Gastroesophageal sphincter (tissue), 4 donors: ENCODE measurements at places on chromosomes 3 and 15. TPM values are rescaled to one million over a fixed set of nuclear protein-coding genes. Genes with fewer than 3 reads are reported as not detected.

GOLGA6L4 gene
- 1.4 TPM for total RNA-seq

ANXA2 gene
- 467 TPM for total RNA-seq

PCOLCE2 gene
- 62.7 TPM for total RNA-seq

SOX14 gene
- not detected for total RNA-seq

CGNL1 gene
- 14.9 TPM for total RNA-seq

SKOR1 gene
- 0.46 TPM for total RNA-seq

PIGZ gene
- 15.3 TPM for total RNA-seq

DNA sequence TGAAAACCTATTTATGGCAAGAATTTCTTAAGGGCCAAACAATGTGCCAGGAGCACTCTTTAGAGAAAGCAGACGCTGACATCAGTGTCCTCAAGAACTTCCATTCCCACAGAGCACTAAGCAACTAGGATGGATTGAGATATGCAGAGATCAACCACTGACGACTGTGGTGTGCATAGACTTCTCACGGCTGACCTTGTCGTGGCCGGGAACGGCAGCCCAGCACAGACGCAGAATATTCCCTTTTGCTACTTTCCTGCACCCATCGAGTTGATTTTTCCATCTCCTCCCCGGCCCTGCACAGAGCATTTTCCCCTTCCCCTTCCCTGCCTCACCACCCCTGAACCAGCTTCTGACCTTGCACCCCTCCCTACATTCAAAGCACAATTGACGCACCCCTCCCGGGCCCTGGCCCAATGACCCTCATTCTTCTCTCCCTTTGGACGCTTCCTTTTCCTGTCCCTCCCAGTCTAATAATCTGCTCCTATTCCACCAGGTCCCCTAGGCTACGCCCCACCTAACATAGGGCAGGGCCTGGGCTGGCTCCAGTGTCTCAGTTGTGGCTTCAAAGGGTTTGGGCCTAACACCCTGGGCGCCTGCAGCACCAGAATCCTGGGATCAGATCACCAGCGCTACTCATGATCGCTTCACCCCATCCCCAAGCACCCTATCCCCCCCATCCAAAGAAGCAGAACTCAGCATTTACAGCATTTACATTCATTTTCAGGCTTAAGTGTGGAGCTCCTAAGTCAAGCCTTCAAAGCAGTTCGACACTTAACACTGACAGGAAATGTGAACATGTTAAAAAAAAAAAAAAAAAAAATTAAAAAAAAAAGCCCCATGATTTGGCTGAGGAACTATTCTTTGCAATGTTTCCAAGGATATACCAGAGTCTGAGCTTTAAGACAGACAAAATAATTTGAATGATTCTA is 151.2 kb downstream of the FOXP1 start:
- no peak overlapping the region for H3K4me3 ChIP-seq
- peak overlapping the region; percentile 48 for H3K27ac ChIP-seq
- H3K36me3 ChIP-seq = no peaks in the 10 kb centered on the region
- H3K27me3 ChIP-seq = no peaks in the 10 kb centered on the region
- H3K4me1 ChIP-seq = peaks cover 71% of the 10 kb centered on the region

GRCh38 chr15:67456677-67457529 is 64.0 kb upstream of the C15orf61 start:
- H3K4me3 ChIP-seq = no peak overlapping the region
- peaks cover 16% of the 10 kb centered on the region for H3K36me3 ChIP-seq
- H3K27ac ChIP-seq = no peak overlapping the region

- no peaks in the 10 kb centered on the region for H3K4me1 ChIP-seq
- no peak overlapping the region for H3K4me3 ChIP-seq
- ATAC-seq = no peak
These were observed 278.9 kb downstream of the MEX3B start for GRCh38 chr15:81766829-81767475.

DNA sequence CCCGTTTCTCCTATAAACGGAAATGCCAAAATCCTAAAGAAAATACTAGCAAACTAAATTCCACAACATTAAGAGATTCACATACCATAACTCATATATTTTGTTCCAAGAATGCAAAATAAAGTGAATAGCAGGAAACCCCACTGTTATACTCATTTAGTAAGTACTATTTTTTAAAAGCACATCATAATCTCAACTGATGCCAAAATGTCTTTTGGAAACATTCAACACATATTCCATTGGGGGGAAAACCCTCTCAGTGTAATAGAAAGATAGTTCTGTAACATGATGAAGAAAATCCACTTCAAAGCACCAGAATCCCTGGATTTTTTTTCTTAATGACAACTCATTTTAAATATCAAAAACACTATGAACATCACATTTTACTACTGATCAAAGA is 93.0 kb upstream of the EIF1B start:
- no peak overlapping the region for H3K4me3 ChIP-seq
- no peaks in the 10 kb centered on the region for H3K4me1 ChIP-seq
- H3K27ac ChIP-seq = no peak overlapping the region
- H3K27me3 ChIP-seq = no peaks in the 10 kb centered on the region
- no peak for ATAC-seq
- H3K36me3 ChIP-seq = no peaks in the 10 kb centered on the region

DNA sequence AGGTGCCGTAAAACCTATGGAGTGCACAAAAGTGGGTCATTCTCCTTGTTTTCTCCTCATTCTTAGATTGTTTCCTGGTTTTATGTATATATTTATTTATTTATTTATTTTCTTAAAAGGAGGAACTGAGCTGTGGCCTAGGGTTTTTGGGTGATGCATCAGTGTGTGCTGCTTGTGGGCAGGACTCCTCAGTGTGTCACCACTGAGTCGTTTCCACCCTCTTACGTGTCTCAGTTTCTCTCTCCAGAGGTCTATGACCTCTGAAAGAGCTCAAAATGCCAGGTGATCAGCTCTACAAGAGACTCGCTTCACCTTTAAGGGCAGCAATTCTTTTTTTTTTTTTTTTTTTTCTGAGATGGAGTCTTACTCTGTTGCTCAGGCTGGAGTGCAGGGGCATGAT is 72.9 kb downstream of the CD200 start:
- no peaks in the 10 kb centered on the region for H3K4me1 ChIP-seq
- no peaks in the 10 kb centered on the region for H3K36me3 ChIP-seq
- no peaks in the 10 kb centered on the region for H3K27me3 ChIP-seq
- no peak overlapping the region for H3K27ac ChIP-seq
- H3K4me3 ChIP-seq = no peak overlapping the region

- no peaks in the 10 kb centered on the region for H3K4me1 ChIP-seq
- no peak overlapping the region for H3K27ac ChIP-seq
- no peak overlapping the region for H3K4me3 ChIP-seq
- no peaks in the 10 kb centered on the region for H3K36me3 ChIP-seq
- no peak for ATAC-seq
These were observed 50.0 kb downstream of the SELENOT start for GRCh38 chr3:150653110-150653561.

GRCh38 chr3:140914384-140914945 is 27.2 kb upstream of the SLC25A36 start:
- H3K36me3 ChIP-seq = no peaks in the 10 kb centered on the region
- no peak overlapping the region for H3K27ac ChIP-seq
- peaks cover 9% of the 10 kb centered on the region for H3K27me3 ChIP-seq
- no peak overlapping the region for H3K4me3 ChIP-seq
- ATAC-seq = no peak

DNA sequence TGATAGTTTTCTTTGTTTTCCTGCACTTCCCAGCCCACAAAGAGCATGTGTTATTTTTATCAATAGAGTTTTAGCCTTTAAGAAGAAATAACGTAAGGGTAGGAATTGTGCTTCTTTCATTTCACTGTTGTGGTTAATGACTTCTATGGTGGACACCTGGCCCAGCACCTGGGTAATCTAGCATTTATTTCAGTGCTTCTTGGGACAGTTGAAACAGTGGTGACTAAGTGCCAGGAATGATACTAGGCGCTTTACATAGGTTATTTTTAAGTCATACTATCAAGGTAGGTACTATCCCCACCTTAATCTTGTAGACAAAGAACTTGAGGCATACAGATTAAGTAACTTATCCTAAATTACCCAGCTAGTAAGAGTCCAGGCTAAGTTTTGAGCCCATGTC is 243.8 kb downstream of the SOX2 start:
- H3K4me1 ChIP-seq = no peaks in the 10 kb centered on the region
- H3K27ac ChIP-seq = no peak overlapping the region
- H3K27me3 ChIP-seq = no peaks in the 10 kb centered on the region
- ATAC-seq = no peak
- no peak overlapping the region for H3K4me3 ChIP-seq

- H3K27me3 ChIP-seq = no peaks in the 10 kb centered on the region
- H3K36me3 ChIP-seq = no peaks in the 10 kb centered on the region
- H3K4me3 ChIP-seq = no peak overlapping the region
- H3K27ac ChIP-seq = no peak overlapping the region
- no peak for ATAC-seq
- no peaks in the 10 kb centered on the region for H3K4me1 ChIP-seq
These were observed 12.2 kb downstream of the GXYLT2 start for GRCh38 chr3:72900048-72900447.
